ENCODE measurements at places on chromosomes 3 and 15.

DNA sequence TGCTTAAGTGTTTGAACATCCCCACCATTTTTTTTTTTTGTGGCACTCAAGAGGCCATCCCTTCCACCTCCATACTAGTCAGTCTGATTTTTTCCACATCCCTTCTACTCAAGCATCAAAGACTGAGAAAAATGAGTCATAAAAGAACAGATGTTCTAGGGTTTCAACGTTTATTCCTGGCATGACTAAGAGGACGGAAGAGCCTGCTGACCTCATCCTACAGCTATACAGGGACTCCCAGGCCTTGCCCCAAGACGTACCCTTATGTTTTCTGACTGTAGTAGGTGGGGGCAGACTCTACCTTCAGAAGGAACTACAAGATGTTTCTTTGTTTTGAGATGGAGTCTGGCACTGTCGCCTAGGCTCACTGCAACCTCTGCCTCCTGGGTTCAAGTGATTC is 3.3 kb upstream of the ITPKA start:
- H3K27me3 ChIP-seq, result peaks cover 51% of the 10 kb centered on the region
- H3K4me3 ChIP-seq, result no peak overlapping the region
- DNase-seq, result no peak
- H3K4me1 ChIP-seq, result peaks cover 23% of the 10 kb centered on the region
- no peak overlapping the region for H3K27ac ChIP-seq

GRCh38 chr3:106025151-106025722 is 156.4 kb upstream of the CBLB start:
- no peaks in the 10 kb centered on the region for H3K36me3 ChIP-seq
- no peak for DNase-seq
- H3K4me1 ChIP-seq, result no peaks in the 10 kb centered on the region
- H3K4me3 ChIP-seq, result no peak overlapping the region

- H3K27me3 ChIP-seq, result no peaks in the 10 kb centered on the region
- H3K4me3 ChIP-seq, result no peak overlapping the region
- DNase-seq, result no peak
- H3K36me3 ChIP-seq, result no peaks in the 10 kb centered on the region
Measured at GRCh38 chr15:29651476-29652233, 170.6 kb downstream of the TJP1 start.

GRCh38 chr15:84832448-84833040 is 15.4 kb downstream of the ALPK3 start:
- DNase-seq, result no peak
- H3K27me3 ChIP-seq, result no peaks in the 10 kb centered on the region
- H3K4me1 ChIP-seq, result no peaks in the 10 kb centered on the region
- no peaks in the 10 kb centered on the region for H3K36me3 ChIP-seq
- no peak overlapping the region for H3K27ac ChIP-seq
- H3K4me3 ChIP-seq, result no peak overlapping the region

DNA sequence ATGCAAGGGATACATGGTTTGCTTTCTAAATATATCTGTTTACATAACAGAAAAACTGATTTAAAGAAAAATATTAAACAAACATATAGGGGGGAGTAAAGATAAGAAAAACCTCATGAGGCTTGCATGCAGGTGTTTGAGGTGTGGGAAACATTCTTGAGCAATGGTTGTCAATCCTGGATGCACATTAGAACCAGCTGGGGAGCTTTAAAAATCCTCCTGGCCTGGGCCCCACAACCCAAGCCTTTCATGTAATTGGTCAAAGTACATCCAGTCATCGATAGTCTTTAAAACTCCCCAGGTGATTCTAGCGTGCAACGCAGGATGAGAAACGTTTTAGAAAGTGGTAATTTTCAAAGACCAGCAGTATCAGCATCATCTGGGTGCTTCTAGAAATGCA is 18.3 kb downstream of the NMNAT3 start:
- H3K4me1 ChIP-seq, result no peaks in the 10 kb centered on the region
- no peaks in the 10 kb centered on the region for H3K36me3 ChIP-seq
- no peak overlapping the region for H3K27ac ChIP-seq
- no peak overlapping the region for H3K4me3 ChIP-seq

GRCh38 chr3:98029083-98029482 is 6.0 kb downstream of the GABRR3 start:
- no peak overlapping the region for H3K4me3 ChIP-seq
- no peak for DNase-seq
- no peaks in the 10 kb centered on the region for H3K36me3 ChIP-seq
- H3K27ac ChIP-seq, result no peak overlapping the region
- peaks cover 8% of the 10 kb centered on the region for H3K4me1 ChIP-seq

- H3K4me3 ChIP-seq, result no peak overlapping the region
- no peak overlapping the region for H3K27ac ChIP-seq
- H3K4me1 ChIP-seq, result no peaks in the 10 kb centered on the region
- DNase-seq, result no peak
- H3K27me3 ChIP-seq, result no peaks in the 10 kb centered on the region
- no peaks in the 10 kb centered on the region for H3K36me3 ChIP-seq
Measured at GRCh38 chr3:99357131-99357530, 281.3 kb upstream of the COL8A1 start.

DNA sequence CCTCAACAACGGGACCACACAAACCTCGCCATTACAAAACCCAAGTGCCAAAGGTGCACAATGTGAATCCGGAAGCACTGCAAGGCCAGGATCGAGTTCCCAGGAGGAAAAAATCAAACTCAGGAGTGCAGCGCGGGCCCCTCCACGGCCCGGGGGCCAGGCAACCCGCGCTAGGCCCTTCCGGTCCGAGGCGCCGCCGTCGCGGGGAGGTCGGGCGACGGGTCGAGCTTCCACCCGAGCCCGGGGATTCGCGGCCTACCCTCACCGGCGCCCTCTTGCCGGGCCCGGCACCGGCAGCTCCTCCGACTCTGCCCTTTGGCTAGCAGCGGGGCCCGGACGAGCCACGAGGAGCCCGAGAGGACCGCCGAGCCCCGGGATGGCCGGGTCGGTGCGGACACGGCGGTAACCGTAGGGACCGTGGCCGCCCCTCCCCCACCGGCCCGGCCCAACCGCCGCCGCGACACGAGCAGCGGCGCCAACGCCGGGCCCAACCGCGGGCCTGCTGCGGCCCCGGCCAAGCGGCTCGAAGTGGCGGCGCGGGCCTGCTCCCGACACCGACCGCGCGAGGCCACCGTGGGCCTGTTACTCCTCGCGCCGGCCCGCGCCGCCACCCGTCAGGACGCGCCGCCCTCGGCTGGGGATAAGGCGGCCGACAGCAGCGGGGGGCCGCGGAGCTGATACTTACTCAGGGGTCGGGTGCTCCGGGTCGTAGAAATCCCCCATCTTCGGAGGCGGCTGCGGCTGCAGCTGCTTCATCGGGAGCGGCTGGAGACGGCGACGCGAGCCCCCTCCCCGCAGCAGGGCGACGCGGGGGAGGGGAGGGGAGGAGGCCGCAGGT is 525 bp downstream of the SETD2 start:
- peak overlapping the region; percentile 81 for H3K4me3 ChIP-seq
- H3K27me3 ChIP-seq, result no peaks in the 10 kb centered on the region
- no peaks in the 10 kb centered on the region for H3K36me3 ChIP-seq

All from thymus (tissue), 14 donors.